Suppressor macrophage treated with lipopolysaccharide for 4 hours (primary cell): ENCODE measurements at places on chromosomes 5 and 9.

- no peak for DNase-seq
Measured at GRCh38 chr5:9775339-9775738, 145.2 kb upstream of the TAS2R1 start.

GRCh38 chr5:39169081-39169480, 50.3 kb downstream of the FYB1 start:
- DNase-seq: no peak

GRCh38 chr9:27160636-27161035, 51.6 kb downstream of the TEK start:
- DNase-seq: no peak

DNA sequence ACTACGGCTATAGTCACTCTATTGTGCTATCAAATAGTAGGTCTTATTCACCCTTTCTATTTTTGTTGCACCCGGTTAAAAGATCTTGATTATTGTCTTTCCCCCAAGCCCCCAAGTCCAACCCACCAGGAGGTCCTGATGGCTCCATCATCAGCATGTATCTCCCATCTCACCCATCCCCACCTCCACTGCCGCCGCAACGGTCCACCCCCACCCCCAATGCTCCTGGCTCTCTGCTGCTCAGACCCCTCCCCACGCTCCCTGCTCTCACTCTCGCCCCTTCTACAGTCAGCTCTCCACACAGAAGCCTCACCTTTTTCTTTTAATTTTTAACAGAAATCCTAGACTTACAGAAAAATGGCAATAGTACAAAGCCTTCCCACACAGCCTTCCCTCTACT, 51.5 kb upstream of the SH3PXD2B start:
- DNase-seq: no peak

GRCh38 chr5:158840193-158840592, 259.5 kb downstream of the EBF1 start:
- no peak for DNase-seq

GRCh38 chr5:106906199-106906598, 764.5 kb downstream of the EFNA5 start:
- DNase-seq: no peak

- DNase-seq: peak; percentile 59
Measured at GRCh38 chr5:150340614-150341255, 16.8 kb upstream of the TCOF1 start.

- no peak for DNase-seq
Measured at GRCh38 chr5:35172533-35172932, 57.8 kb downstream of the PRLR start.

DNA sequence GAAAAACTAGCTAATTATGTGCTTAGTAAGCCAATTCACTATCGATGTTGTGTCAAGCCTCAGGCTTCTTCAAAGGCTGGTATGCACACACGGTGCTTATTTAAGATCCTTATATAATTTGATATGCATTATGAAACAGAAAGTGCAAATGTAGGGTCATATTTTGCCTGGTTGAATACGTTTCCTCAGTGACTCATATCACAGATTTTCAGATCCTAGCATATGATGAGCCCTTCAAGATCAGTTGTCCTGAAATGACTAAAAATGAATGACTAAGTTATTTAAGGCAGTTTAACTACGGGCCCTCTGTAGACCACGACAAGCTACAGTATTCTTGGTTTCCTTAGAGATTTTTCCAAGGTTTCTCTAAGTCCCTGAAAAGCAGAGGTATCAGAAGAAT, 778.3 kb downstream of the PRELID2 start:
- no peak for DNase-seq

DNA sequence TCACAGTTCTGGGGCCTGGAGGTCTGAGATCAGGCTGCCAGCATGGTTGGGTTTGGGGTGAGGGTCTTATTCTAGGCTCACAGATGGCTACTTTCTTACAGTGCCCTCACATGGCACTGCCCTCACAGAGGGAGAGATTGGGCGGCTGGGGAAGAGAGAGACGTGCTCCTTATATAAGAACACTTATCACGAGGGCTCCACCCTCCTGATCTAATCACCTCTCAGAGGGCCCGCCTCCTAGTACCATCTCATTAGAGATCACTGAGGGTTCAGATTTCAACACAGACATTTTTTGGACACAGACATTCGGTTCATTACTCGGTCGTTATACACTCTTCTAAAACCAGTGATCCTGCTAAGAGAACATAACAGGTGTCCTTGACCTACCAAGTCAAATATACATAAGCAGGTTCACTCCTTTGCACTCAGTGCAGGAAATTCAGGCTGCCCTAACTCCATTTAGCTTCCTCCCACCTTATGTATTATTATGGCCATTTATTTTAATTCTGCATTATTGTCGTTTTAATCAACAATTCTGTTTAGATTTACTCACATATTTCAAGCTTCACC, 121.7 kb downstream of the ICE1 start:
- DNase-seq: no peak

- DNase-seq: no peak
Measured at GRCh38 chr5:161369022-161369421, 177.5 kb downstream of the GABRB2 start.

DNA sequence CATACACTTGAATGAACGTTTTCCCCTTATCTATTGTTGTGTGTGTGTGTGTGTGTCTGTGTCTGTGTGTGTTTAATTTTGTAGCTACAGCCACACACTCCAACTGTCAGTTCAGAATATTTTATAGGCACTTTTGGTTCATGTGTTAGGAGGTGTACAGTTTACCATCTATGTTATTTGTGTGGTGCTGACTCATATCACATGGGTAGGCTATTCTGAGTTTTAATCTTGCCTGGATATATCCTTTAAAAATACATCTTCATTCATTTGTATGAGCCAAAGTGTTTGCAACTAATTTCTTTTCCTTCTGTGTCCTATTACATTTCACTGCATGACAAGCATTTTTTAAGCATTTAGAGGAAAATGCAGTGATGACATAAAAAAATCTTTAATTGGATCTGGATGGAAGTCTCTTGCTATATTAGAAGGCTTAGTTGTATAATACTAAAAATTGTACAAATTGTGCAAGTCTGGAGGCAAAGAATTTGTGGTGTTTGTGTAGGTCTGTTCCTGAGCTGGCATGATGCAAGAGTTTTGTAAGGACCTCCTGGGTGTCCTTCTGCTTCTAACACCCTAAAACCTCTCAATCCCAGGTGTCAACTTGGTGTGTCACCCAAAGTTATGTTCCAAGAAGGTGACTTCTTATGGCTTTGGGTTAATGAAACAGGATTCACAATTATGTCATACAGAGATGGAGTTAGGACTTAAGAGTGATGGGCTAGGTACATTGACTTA, 52.4 kb upstream of the HMHB1 start:
- no peak for DNase-seq

- DNase-seq: no peak
Measured at GRCh38 chr5:15601274-15601673, 101.3 kb downstream of the FBXL7 start.

GRCh38 chr5:55694152-55694830, 17.8 kb downstream of the SLC38A9 start:
- no peak for DNase-seq
